ENCODE measurements at places on chromosomes 12 and 14. TPM values are rescaled to one million over a fixed set of nuclear protein-coding genes. Genes with fewer than 3 reads are reported as not detected.

The BATF gene
- total RNA-seq = not detected

The RNASE7 gene
- total RNA-seq = not detected

The SAV1 gene
- 12.7 TPM for total RNA-seq

The OR6C2 gene
- not detected for total RNA-seq

The NRIP2 gene
- not detected for total RNA-seq

The EIF2S1 gene
- 438 TPM for total RNA-seq

The TMEM179 gene
- not detected for total RNA-seq

The AKAP5 gene
- 0.65 TPM for total RNA-seq

The CACNA1C gene
- total RNA-seq = not detected

The PTPN6 gene
- total RNA-seq = under 0.01 TPM

The PELI2 gene
- 8.2 TPM for total RNA-seq

The MAP3K9 gene
- under 0.01 TPM for total RNA-seq

The PLEKHG7 gene
- total RNA-seq = not detected

The DPPA3 gene
- not detected for total RNA-seq

The LRTM2 gene
- not detected for total RNA-seq

The FSCB gene
- total RNA-seq = not detected

The ASIC1 gene
- 0.76 TPM for total RNA-seq

The FBRSL1 gene
- total RNA-seq = 4.0 TPM

The LRRIQ1 gene
- total RNA-seq = 0.65 TPM

The SERPINA10 gene
- total RNA-seq = not detected

The PTPRO gene
- not detected for total RNA-seq

The RFX4 gene
- total RNA-seq = not detected

The RIPK3 gene
- total RNA-seq = 5.5 TPM

The SLC4A8 gene
- 1.6 TPM for total RNA-seq

The CLBA1 gene
- total RNA-seq = 2.9 TPM

The AHNAK2 gene
- total RNA-seq = 42.7 TPM

The STON2 gene
- 0.32 TPM for total RNA-seq

The OAS1 gene
- total RNA-seq = 15.3 TPM

The KLRD1 gene
- total RNA-seq = 0.30 TPM

The TMED8 gene
- total RNA-seq = 11.0 TPM

The SMCO3 gene
- total RNA-seq = 0.32 TPM

The TRIM9 gene
- not detected for total RNA-seq

The CNOT2 gene
- 159 TPM for total RNA-seq

The KRT78 gene
- total RNA-seq = not detected

The KRT6C gene
- total RNA-seq = not detected

The DNAJC22 gene
- 1.3 TPM for total RNA-seq

The TAS2R13 gene
- 0.32 TPM for total RNA-seq

The B3GNT4 gene
- under 0.01 TPM for total RNA-seq

The KCNC2 gene
- not detected for total RNA-seq

The CLEC9A gene
- total RNA-seq = not detected

The COPZ1 gene
- total RNA-seq = 232 TPM

The MAP1LC3B2 gene
- 0.32 TPM for total RNA-seq

The KRT75 gene
- 2.6 TPM for total RNA-seq

The GZMB gene
- not detected for total RNA-seq

The SPTB gene
- total RNA-seq = not detected

The NDRG2 gene
- not detected for total RNA-seq

The RHOJ gene
- 40.3 TPM for total RNA-seq

The PTCSC3 gene
- total RNA-seq = not detected

The HOXC13 gene
- not detected for total RNA-seq

The MYH7 gene
- not detected for total RNA-seq

Data from epithelial cell of umbilical artery (primary cell).